ENCODE measurements at places on chromosomes 13 and 19. TPM values are rescaled to one million over a fixed set of nuclear protein-coding genes. Genes with fewer than 3 reads are reported as not detected.

KRTDAP gene
- not detected for total RNA-seq

RASAL3 gene
- total RNA-seq, result not detected

CACNG7 gene
- total RNA-seq, result not detected

IQCN gene
- 0.33 TPM for total RNA-seq

NFIX gene
- 43.3 TPM for total RNA-seq

ZNF681 gene
- total RNA-seq, result 2.5 TPM

RNF113B gene
- total RNA-seq, result not detected

WDR87 gene
- total RNA-seq, result not detected

PRSS57 gene
- not detected for total RNA-seq

VASP gene
- 158 TPM for total RNA-seq

DNA sequence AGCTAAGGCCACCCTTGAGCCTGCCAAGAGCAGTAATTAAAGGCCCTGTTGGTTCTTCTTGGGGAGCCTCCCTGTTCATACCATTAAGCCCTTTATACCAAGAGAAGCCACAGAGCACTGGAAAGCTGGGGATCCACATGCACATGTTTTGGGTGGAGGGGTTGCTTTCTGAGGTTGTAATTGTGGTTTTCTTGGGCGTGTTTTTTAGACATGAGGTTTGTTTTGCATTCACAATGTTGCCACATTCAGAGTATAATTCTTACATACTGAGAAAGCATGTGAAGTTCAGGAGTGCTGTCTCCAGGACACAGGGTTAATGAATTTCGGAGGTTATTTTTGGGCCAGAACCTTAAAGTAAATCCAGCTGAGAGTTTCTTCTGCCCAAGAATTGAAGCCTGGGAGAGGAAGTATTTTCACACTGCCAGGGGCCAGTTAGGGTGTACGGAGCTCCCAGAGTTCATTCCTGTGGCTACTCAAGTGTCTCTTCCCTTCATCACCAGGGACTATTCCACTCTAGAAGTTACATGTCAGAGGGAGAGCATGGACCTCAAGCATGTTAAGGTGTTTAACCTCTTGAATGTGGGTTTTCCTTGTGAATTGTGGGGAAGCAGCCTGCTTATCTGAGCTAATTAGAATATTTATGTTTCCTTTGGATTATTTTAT, 37.0 kb downstream of the ZNF136 start:
- H3K4me1 ChIP-seq, result no peaks in the 10 kb centered on the region
- H3K4me3 ChIP-seq, result no peak overlapping the region
- H3K27ac ChIP-seq, result no peak overlapping the region

DNA sequence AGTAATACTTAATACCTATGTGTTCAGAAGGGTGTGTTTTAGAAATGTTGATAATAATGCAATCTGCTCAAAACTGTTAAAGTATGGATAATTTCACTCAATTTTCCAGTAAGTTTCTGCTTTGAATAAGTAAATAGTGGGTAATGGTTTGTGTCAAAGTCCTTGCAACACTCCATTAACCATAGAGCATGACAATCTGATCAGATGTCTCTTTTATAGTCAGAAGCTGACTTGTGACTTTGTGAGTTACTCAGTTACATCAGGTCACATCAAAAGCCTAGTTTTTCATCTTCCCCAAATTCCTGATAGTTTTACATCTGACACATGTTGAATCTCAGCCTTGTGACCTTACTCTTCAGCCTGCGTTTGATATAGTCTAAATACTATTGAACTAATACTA, 338.0 kb downstream of the EFNB2 start:
- H3K27me3 ChIP-seq, result no peaks in the 10 kb centered on the region
- H3K27ac ChIP-seq, result no peak overlapping the region
- H3K4me3 ChIP-seq, result no peak overlapping the region
- H3K36me3 ChIP-seq, result no peaks in the 10 kb centered on the region
- no peaks in the 10 kb centered on the region for H3K4me1 ChIP-seq
- no peak for DNase-seq

DNA sequence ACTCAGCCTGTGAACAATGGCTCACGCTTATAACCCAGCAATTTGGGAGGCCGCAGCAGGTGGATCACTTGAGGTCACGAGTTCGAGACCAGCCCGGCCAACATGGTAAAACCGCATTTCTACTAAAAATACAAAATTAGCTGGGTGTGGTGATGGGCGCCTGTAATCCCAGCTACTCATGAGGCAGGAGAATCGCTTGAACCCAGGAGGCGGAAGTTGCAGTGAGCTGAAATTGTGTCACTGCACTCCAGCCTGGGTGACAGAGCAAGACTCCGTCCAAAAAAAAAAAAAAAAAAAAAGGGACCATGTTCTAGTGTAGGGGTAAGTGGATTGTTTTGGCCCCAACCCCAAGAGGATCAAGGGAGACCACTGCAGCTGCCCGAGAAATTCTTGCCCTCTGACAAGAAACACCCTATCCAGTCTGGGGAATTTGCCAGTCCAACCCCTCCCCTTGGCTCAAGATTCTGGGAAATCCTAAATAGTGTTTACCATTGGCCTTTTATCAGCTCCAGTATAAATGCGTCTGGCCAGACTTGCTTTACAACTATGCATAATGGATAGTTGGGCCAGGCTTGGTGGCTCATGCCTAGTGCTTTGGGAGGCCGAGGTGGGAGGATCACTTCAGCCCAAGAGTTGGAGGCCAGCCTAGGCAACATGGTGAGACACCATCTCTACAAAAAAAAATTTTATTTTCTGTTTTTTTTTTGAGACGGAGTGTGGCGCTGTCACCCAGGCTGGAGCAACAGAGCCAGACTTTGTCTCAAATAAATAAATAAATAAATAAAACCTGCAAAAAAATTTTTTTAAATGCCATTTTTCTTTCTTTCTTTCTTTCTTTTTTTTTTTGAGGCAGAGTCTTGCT, 5.1 kb upstream of the DHDH start:
- peaks cover 32% of the 10 kb centered on the region for H3K4me1 ChIP-seq
- no peak overlapping the region for H3K4me3 ChIP-seq
- peak overlapping the region; percentile 96 for H3K27ac ChIP-seq
- H3K27me3 ChIP-seq, result no peaks in the 10 kb centered on the region
- DNase-seq, result peak; percentile 70

DNA sequence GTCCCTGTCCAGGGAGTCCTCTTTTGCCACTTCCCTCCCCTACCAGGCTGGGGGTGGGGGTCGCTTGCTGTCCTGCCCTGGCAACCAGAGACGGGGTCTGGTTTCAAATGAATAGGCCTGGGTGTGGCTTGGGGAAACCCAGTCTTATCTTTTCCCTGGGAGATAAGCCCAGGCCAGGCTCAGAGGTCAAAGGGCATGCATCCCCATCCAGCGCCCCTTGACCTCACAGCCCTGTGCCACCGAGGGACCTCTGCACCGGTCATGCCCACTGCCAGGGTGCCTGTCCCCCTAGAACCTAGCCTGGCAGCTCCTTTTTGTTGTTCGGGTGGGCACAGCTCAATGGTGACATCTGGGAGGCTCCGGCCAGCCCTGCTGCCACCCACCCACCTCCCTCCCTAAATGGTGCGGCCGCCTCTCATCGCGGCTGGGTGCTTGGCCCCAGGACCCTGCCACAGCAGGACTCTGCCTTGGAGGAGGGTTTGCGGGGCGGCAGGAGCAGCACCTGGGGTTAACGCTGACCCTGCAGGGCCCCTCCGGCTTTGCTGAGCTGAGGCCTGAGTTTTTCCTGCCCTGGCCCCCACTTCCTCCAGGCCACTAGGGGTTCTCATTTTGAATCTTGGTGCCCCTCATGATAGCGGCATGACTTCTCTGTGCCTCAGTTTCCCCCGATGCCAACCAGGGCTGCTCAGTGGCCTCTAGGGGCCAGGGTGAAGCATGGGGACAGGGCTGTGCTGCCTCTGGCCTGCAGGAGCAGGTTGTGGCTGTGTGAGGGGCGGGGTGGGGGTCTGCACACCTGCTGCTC, 2.9 kb upstream of the CERS1 start:
- H3K4me3 ChIP-seq, result no peak overlapping the region
- H3K4me1 ChIP-seq, result no peaks in the 10 kb centered on the region
- no peak overlapping the region for H3K27ac ChIP-seq
- no peak for DNase-seq

- H3K36me3 ChIP-seq, result no peaks in the 10 kb centered on the region
- no peaks in the 10 kb centered on the region for H3K4me1 ChIP-seq
- no peaks in the 10 kb centered on the region for H3K27me3 ChIP-seq
- DNase-seq, result no peak
Observed at GRCh38 chr13:113169277-113170272, 11.1 kb downstream of the PROZ start.

DNA sequence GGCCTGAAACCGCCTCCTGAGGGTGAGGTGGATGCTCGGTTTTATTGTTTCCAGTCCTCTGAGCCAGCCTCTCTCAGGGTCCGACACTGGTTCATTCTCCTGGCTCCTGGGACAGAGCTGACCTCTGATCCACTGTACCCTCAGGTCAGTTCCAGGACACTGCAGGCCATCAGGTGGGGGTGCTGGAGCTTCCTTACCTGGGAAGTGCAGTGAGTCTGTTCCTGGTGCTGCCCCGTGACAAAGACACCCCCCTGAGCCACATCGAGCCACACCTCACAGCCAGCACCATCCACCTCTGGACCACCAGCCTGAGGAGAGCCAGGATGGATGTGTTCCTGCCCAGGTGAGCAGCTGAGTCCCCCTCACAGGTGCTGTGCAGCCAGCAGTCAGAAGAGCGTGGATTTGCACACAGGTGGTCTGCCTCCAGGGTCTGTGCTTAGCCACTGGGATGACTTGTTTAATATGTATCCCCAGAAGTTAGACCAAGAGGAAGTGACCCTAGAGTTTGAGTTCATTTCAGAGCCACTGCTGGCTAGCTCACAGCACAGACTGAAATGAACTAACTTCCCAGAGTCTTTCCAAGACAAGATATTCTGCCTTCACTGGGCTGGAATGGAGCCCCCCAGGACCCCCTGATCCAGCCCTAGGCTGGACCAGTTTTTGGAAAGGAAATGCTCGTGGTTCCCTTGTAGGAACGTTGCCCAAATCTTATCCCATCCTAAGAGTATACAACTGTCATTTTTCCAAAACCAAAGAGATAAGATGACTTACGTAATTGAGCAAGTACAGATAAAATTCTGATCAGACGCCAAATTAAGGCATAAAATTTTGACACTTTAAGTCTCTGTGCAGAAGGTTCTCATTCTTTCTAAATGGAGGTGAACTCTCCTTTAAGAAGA, 8.8 kb downstream of the SERPINE3 start:
- no peak for DNase-seq
- no peaks in the 10 kb centered on the region for H3K27me3 ChIP-seq
- H3K27ac ChIP-seq, result no peak overlapping the region
- no peaks in the 10 kb centered on the region for H3K36me3 ChIP-seq
- H3K4me3 ChIP-seq, result no peak overlapping the region

- H3K4me3 ChIP-seq, result no peak overlapping the region
- DNase-seq, result no peak
- no peaks in the 10 kb centered on the region for H3K4me1 ChIP-seq
- no peak overlapping the region for H3K27ac ChIP-seq
- H3K36me3 ChIP-seq, result peaks cover 23% of the 10 kb centered on the region
Observed at GRCh38 chr19:15113245-15114152, 6.3 kb downstream of the SYDE1 start.

DNA sequence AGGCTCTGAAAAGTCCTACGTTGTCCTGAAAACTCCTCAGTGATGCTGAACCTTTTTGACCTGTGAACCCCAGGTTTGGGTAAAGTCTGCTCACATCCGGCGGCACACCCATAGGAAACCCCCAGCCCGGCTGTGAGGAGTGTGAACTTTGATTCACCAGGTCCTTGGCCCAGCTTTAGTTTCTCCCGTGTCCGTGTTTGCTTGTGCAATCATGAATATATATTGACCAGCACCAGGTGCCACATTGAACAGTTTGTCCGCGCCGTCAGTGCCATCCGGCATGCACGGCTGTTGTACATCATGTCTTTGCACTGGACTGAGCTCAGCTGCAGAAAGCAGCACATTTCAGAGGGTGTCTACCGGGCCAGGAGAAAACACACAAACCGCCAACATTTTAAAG, 45.3 kb downstream of the NFIC start:
- H3K4me1 ChIP-seq, result no peaks in the 10 kb centered on the region
- H3K27me3 ChIP-seq, result no peaks in the 10 kb centered on the region
- no peak overlapping the region for H3K4me3 ChIP-seq
- H3K36me3 ChIP-seq, result no peaks in the 10 kb centered on the region
- no peak for DNase-seq

- peaks cover 47% of the 10 kb centered on the region for H3K27me3 ChIP-seq
- H3K4me3 ChIP-seq, result no peak overlapping the region
- no peak for DNase-seq
- no peak overlapping the region for H3K27ac ChIP-seq
Observed at GRCh38 chr13:102261316-102261715, 140.5 kb downstream of the FGF14 start.

DNA sequence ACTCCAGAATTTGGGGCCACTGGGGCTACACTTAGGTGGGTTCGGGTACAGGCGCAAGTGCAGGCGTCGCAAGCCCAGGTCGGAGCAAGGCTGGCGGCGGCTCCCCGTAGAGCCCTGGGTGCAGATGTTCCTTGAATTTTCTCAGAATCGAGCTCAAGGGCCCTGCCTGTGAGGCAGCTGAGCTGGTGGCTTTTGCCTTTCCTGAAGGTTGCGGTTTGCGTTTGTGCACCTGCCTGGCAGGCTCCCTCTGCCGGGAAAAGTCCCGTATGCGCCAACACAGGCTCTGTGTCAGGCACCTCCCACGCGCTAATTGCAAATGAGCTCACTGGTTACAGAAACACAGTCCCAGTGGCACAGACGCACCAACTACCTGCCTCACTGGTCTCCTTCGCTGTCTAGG, 5.9 kb downstream of the DOHH start:
- H3K27ac ChIP-seq, result no peak overlapping the region
- no peaks in the 10 kb centered on the region for H3K27me3 ChIP-seq
- H3K36me3 ChIP-seq, result no peaks in the 10 kb centered on the region
- H3K4me1 ChIP-seq, result 0 out of 2 replicates have a peak, but pooled peaks cover 7% of the 10 kb centered on the region

GRCh38 chr19:38221919-38222830, 1.8 kb downstream of the DPF1 start:
- no peaks in the 10 kb centered on the region for H3K4me1 ChIP-seq
- H3K27me3 ChIP-seq, result no peaks in the 10 kb centered on the region
- no peak for DNase-seq
- H3K4me3 ChIP-seq, result no peak overlapping the region
- no peak overlapping the region for H3K27ac ChIP-seq

GRCh38 chr19:55467236-55468053, 2.9 kb upstream of the C19orf85 start:
- DNase-seq, result peak; percentile 68
- H3K4me3 ChIP-seq, result peak overlapping the region; percentile 20
- no peak overlapping the region for H3K27ac ChIP-seq
- H3K4me1 ChIP-seq, result peaks cover 8% of the 10 kb centered on the region
- H3K36me3 ChIP-seq, result no peaks in the 10 kb centered on the region

DNA sequence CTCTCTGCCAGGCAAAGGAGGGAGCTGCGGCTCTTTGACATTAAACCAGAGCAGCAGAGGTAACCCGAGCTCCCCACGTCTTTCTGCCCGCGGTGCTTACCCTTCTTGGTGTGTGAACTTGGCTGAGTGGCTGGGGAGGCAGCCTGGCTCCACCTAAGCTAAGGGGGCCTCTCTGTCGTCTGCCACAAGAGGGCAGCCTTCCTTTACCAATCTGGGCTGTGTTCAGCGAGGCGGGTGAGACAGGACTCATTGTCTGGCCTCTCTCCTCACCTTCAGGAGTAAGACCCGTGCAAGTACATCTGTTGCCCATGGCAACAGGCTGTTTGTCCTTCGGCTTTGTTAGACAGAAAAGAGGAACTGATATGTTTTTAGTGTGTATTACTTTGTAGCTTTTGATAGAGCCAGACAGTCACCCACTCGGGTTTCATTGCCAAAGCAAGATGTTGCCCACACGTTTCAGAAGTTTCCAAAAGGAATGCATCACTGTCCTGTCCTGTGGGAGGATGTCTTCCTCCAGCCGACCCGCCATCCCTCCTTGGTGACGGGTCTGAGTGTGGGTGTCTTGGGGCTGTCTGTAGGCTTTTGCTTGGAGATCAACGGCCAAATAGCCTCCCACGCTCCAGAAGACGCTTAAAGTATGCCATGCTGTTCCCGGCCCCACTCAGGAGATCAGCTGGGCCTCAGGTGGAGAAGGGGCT, 4.6 kb downstream of the POP4 start:
- peaks cover 4% of the 10 kb centered on the region for H3K36me3 ChIP-seq
- H3K4me3 ChIP-seq, result no peak overlapping the region
- peaks cover 3% of the 10 kb centered on the region for H3K4me1 ChIP-seq

Measured in PC-3 (cell line).